ENCODE measurements at places on chromosomes 1 and 21.

GRCh38 chr21:44778094-44778493 lies 23.5 kb downstream of the UBE2G2 start:
- H3K27ac ChIP-seq = no peak overlapping the region
- peaks cover 7% of the 10 kb centered on the region for H3K4me1 ChIP-seq

DNA sequence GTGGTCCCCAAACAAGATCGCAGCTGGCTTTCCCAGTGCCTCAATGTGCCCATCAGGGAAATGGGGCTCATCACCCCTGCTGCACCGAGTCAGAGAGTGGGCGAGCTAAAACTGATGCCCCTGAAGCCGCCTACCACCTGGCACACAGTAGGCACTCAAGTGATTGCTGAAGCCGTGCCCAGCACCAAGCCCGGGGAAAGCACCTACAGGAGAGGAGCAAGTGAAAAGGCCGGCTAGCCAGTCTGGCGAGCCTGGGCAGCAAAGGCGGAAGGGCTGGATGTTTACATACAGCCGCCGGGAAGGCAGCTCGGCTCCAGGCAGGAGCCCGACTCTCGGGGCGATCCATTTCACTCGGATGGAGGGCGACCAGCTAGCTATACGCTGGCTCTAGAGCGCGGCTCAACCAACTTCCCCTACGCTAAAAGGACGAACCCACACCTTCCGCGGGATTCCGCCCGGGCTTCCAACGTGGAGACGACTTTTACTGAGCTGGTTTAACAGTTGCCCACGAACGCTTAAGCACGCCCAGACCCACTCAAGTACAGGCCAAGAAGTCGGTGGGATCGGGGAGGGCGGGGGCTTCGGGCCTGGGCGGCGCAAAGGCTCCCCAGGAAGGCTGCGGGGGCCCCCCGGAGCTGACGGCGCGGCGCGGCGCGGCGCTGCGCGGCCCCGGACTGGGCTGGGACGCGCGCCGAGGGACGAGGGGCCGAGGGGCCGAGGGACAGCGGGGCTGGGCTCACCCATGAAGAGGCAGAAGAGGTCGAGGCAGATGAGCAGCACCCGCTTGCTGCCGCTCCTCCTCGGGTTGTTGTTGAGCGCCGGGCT lies 1.0 kb downstream of the PLPP3 start:
- H3K4me3 ChIP-seq = peak overlapping the region; percentile 95
- peaks cover 24% of the 10 kb centered on the region for H3K4me1 ChIP-seq
- H3K27me3 ChIP-seq = no peaks in the 10 kb centered on the region
- DNase-seq = peak; percentile 47
- H3K36me3 ChIP-seq = no peaks in the 10 kb centered on the region

DNA sequence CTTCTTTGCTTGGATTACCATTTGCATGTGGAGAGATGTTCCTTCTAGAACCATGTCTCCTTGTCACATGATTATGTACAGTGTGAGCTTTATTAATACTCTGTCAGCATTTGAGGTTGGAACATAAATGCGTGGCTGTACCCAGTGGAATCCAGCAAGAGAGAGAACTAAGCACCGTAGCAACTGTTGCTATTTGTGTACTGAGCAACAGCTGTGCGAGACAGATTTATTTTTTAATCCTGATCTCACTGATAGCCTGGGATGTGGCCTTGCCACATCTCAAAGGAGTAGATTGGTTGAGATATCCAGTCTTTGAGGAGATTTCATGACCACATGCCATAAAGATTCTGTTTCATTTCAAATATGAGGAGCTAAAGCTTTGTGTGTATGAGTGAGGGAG lies 43.4 kb downstream of the KIF1B start:
- no peaks in the 10 kb centered on the region for H3K27me3 ChIP-seq
- no peak overlapping the region for H3K27ac ChIP-seq
- DNase-seq = no peak
- peaks cover 9% of the 10 kb centered on the region for H3K36me3 ChIP-seq
- peaks cover 5% of the 10 kb centered on the region for H3K4me1 ChIP-seq

GRCh38 chr1:214454569-214455396 lies 96.6 kb downstream of the PTPN14 start:
- no peak overlapping the region for H3K27ac ChIP-seq
- no peaks in the 10 kb centered on the region for H3K36me3 ChIP-seq
- peaks cover 3% of the 10 kb centered on the region for H3K27me3 ChIP-seq
- no peaks in the 10 kb centered on the region for H3K4me1 ChIP-seq
- no peak overlapping the region for H3K4me3 ChIP-seq

DNA sequence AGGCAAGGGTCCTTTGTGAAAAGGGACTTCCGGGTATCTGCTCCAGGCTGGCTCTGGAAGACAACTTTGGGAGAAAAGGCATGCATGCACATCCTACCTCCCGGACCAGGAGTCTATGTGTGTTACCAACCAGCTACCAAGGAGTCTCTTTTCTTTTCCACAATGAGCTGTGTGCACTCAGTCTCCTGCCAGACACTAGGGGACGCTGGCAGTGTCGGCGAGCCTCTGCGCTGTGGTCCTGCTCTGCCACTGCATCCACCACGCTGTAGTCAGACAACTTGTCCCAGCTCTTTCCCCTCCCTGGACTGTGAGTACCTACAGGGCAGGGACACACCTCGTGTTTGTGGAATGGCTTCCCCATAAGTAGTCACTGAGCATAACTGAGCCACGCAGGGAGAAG lies 5.1 kb upstream of the SSR2 start:
- H3K27me3 ChIP-seq = peaks cover 4% of the 10 kb centered on the region
- H3K27ac ChIP-seq = no peak overlapping the region
- peaks cover 8% of the 10 kb centered on the region for H3K4me1 ChIP-seq
- no peaks in the 10 kb centered on the region for H3K36me3 ChIP-seq
- DNase-seq = peak; percentile 14

DNA sequence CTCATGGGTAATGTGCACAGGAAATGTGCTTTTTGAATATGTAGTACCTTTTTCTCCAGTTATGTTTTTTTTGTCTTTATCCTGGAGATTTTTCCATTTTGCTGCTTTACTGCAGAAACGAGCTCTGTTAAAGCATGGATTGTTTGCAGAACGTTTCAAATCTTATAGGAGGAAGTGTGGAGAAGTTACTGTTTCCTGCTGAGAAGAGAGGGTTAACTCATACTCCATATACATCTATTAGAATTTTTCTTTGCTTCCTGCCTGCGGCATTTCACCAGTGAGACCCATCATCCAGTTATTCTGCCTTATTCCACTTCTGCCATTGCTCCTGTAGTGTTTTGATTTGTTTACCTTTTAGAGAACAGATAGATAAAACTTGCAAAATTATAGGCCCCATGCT lies 2.0 kb downstream of the RPRD2 start:
- peaks cover 8% of the 10 kb centered on the region for H3K36me3 ChIP-seq
- H3K27me3 ChIP-seq = no peaks in the 10 kb centered on the region
- no peak for DNase-seq
- H3K4me1 ChIP-seq = peaks cover 20% of the 10 kb centered on the region
- peak overlapping the region; percentile 96 for H3K4me3 ChIP-seq

DNA sequence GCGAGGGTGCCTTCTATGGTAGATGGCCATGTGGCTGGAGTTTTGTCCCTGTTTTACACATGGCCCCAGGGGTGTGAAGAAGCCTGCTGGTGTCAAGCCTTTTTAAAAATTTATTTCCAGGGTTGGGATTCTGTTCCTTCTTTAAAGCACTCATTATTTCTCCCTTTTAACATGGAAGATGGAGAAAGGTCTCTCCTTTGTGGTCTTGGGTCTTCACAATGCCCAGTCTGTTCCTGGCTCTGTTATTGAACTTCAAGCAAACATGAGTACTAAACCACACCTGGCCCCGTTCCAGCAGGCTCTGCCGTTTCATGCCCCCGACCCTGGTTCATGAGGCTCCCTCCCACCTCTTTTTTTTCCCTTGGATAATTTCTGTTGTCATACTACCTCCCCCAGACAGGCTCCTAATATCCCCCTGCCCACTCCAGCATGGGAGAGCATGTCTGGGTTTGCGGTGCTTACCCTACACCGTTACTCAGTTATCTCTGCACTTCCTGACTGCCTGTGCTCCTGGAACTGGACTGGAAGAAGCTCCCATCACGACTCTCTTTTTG lies 121.2 kb upstream of the KIAA0040 start:
- H3K4me1 ChIP-seq = peaks cover 30% of the 10 kb centered on the region
- H3K36me3 ChIP-seq = no peaks in the 10 kb centered on the region
- H3K27me3 ChIP-seq = peaks cover 3% of the 10 kb centered on the region
- H3K4me3 ChIP-seq = no peak overlapping the region
- H3K27ac ChIP-seq = no peak overlapping the region

GRCh38 chr1:164559342-164560051 lies 513 bp downstream of the PBX1 start:
- H3K27ac ChIP-seq = no peak overlapping the region
- no peaks in the 10 kb centered on the region for H3K36me3 ChIP-seq
- H3K27me3 ChIP-seq = peaks cover 8% of the 10 kb centered on the region

GRCh38 chr1:64000021-64000420 lies 203.4 kb upstream of the UBE2U start:
- H3K4me3 ChIP-seq = no peak overlapping the region
- DNase-seq = no peak
- H3K27ac ChIP-seq = no peak overlapping the region
- H3K36me3 ChIP-seq = no peaks in the 10 kb centered on the region
- H3K27me3 ChIP-seq = peaks cover 1% of the 10 kb centered on the region
- no peaks in the 10 kb centered on the region for H3K4me1 ChIP-seq

DNA sequence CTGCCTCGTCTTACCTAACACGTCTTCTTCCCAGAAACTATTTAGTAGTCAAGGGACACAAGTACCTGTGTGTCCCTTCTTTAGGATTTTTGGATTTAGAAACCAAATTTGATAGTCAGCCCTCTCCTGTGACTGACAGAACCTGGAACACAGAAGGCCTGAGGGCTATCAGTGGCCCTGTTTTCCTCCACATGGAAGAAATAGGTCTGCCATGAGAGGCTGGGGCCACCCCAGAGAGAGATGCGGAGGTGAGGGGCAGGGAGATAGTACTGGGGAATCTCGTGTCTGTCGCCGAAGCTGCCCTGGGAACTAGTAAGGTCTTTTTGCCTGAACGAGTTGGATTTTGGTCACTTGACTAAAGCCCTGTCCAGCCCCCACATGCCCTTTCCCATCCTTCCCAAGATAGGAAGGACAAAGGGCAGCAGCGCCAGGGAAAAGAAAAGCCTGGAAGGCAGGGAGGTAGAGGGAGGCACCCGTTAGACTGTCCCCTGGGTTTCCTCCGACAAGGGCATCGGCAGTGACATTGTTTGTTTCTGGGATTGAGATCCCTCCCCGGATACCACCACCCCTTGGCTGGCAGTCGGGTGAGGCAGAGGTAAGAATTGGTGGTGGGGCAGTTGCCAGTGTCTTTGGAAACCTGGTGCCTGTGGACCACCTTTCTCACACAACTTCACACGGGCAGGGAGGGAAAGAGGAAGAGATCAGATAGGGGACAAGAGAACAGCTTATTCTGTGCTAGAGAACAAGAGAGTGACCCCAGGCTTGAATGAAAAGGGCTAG lies 19.8 kb downstream of the SMIM12 start:
- no peak overlapping the region for H3K4me3 ChIP-seq
- H3K4me1 ChIP-seq = peaks cover 10% of the 10 kb centered on the region
- H3K27me3 ChIP-seq = no peaks in the 10 kb centered on the region
- peaks cover 7% of the 10 kb centered on the region for H3K36me3 ChIP-seq

DNA sequence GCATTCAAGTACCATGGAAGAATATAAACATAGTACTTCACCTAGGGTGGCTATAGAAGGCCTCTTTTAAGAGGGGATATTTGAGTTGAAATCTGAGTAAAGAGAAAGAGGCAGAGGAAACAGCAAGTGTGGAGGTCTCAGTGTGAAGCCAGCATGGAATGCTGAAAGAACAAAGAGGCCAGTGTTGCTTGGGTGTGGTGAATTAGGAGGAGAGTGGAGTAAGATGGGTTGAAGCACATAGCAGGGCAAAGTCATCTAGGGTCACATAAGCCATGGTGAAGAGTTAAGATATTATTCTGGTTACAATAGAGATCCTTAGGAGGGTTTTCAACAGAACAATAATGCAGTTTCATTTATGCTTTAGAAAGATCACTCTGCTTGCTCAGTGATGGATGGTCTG lies 37.5 kb downstream of the C1orf141 start:
- no peaks in the 10 kb centered on the region for H3K4me1 ChIP-seq
- no peak overlapping the region for H3K27ac ChIP-seq
- no peaks in the 10 kb centered on the region for H3K36me3 ChIP-seq
- no peaks in the 10 kb centered on the region for H3K27me3 ChIP-seq
- DNase-seq = no peak

DNA sequence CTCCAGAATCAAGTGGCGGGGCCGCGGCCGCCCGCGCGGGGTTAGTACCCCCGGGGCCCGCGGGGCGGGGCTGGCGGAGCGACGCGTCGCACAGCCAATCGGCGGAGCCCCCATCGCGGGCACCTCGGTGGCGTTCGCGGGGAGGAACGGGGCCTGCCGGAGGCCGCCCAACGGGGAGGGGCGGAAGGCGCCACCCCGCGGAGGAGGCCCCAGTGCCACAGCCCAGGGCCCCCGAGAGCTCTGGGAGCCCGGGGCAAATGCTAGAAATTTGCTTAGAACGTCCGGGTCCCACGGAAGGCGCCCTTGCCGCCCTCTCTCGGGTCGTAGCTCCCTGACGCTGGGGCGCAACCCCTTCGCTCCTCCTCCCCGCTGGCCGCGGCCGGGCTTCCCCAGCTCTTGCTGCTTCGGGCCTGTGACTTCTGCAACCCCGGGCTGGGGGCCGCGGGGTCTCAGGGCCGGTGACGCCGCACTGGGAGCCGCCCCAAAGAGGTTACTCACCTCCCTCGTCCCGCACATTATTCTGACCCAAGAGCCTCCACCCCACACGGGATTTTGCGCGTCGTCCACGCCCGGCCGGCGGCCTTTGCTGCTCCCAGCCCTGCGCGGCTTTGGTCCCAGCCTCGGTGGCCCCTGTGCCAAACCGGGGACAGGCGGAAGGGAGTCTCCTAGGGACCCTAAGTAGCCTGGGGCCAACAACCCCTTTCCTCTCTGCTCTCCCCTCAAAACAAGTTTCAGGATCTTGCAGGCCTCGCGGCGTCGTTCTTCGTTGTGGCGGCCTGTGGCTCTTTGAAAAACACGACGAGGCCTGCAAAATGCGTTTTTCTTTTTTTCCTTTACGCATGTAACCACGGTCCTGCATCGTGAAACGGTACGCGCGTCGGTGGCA lies at the start of gene RUNX3:
RUNX3 (minus strand) TSS at position 17 of the 886 bp plus-strand sequence. CDS start 408 bp downstream, outside the sequence.
- no peaks in the 10 kb centered on the region for H3K27me3 ChIP-seq
- peaks cover 45% of the 10 kb centered on the region for H3K4me1 ChIP-seq
- peak within 1 kb of the TSS; percentile 97 for H3K4me3 ChIP-seq
- peaks cover 3% of the 10 kb centered on the region for H3K36me3 ChIP-seq

DNA sequence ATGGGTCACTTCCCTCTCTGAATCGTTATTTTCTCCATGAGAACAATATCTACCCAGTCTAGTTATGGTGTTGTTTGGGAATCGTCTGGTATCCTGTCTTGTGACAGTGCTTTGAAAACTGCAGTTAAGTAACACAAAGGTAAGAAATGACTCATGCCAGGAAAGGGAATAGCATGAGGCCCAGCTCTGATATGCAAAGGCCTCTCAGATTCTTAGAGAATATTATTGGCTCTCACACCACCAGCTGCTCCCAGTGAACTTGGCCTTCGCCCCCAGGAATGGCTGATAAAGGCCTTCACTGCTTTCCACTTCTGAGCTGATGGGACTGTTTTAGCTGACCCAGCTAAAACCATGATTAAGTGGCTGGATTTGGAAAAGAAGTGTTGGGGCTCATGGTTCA lies 27.1 kb downstream of the NEK2 start:
- no peak overlapping the region for H3K4me3 ChIP-seq
- no peaks in the 10 kb centered on the region for H3K36me3 ChIP-seq
- H3K4me1 ChIP-seq = peaks cover 3% of the 10 kb centered on the region
- H3K27me3 ChIP-seq = peaks cover 2% of the 10 kb centered on the region

Measured in memory B cell (primary cell).